Stimulated activated CD8-positive, alpha-beta memory T cell treated with anti-CD3 and anti-CD28 coated beads, Interleukin-7, amount 100 ng/mL, for 1 hour (primary cell): ENCODE measurements at places on chromosomes 6 and 20.

GRCh38 chr6:49892280-49892679 is 25.9 kb upstream of the CRISP1 start:
- no peak for DNase-seq

- DNase-seq, result no peak
These were observed 14.9 kb downstream of the ADTRP start for GRCh38 chr6:11763460-11764249.

DNA sequence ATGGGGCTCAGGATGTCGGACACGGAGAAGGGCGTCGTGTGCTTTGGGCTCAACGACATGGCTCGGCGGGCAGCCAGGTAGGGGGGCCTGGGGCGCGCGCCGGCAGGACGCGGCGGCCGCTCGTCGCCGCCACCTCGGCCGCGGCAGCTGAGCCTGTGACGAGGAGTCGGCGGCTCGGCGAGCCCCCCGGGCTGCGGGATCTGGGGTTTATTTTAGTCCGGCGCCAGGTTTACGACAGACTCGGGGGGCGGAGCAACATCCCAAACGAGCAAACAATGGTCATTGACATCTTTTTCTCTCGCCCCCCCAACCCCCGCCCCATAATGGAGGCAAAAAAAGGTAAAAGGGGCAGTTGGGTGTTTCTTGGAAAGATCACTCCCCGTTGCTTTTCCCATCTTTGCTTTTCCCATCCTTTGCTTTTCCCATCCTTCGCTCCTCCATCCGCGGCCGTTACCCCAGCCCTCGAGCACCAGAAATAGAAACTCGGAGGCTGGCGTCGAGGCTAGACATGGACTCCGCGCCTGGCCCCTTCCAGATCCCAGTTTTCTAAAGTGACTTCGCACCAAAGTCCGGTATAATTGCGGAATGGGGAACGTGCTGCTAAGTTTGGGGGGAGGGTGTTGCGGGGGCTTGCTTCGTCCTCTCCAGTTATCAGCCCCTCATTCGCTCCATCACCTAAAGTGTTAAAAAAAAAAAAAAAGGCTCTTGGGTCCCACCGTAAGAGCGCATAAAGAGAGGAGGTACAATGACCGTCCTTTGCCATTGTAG is at the start of gene NKX2-4:
NKX2-4 (minus strand) TSS at position 186 of the 768 bp plus-strand sequence; CDS start at position 59, 127 bp downstream.
- DNase-seq, result no peak

DNA sequence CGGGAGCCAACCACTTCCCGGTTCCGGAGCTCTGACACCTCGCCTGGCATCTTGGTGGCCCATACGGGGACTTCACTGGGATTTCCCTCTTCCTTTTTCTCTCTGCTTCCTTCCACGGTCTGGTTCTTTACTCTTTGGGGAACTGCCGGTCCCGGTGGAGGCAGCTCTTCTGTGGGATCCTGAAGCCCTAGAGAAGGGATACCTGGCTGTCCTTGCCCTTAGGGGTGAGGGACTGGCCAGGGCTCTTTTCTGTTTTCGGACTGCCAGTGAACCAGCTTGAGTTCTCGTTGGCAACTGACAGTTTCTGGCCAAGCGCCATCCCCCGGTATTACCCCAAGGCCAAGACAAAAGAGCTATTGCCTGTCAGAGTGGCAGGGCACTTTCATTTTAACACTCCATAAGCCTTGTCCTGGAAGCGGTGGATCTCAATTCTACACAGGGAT is 880 bp upstream of the CPXM1 start:
- DNase-seq, result no peak

DNA sequence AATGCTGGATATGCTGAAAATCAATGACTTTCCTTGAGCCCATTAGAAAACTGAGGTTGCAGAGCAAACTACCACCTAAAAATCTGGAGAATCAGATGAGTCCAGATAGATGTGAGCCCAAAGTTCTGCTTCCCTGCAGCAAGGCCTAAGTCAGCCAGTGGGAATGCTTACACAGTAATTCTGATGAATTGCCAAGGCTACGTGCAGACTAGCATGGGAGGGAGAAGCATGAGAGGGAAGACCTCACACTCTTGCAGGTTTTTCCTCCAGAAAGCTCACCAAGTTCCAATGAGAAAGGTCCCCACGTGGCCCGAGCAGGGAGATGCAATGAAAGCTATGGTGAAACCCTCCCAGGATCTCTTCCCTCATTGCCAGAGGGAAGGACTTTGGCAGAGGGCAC is 104.8 kb upstream of the SIRPA start:
- DNase-seq, result no peak

- no peak for DNase-seq
These were observed 112.2 kb upstream of the FOXO3 start for GRCh38 chr6:108448481-108448880.

DNA sequence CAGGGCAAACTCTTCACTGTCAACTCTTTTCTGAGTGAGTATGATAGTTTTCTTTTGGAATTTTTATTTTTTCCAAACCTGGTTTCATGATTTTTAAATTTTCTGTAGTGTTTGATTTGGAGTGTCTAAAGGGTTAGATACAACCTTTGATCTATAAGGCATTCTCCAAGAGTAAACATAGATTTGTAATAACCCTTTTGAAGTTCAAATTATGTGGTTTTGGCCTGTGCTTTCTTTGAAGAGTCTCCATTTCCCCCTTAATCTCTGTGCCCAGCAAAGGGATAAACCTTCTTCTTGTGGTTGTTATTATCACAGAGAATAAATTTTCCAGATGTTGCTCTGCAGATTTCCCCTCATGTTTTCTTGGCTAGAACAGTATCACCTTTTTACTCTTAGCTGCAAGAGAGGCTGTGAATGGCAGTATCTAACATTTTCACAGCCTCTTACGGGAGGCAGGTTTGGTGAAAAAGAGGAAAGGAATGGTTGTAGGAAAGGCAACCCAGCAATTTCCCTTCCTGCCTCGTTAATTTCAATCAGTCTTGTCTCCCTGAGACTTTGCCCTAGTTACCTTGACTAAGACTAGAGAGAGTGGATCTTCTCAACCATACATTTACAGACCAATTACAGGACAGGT is 83.3 kb upstream of the AKIRIN2 start:
- no peak for DNase-seq

DNA sequence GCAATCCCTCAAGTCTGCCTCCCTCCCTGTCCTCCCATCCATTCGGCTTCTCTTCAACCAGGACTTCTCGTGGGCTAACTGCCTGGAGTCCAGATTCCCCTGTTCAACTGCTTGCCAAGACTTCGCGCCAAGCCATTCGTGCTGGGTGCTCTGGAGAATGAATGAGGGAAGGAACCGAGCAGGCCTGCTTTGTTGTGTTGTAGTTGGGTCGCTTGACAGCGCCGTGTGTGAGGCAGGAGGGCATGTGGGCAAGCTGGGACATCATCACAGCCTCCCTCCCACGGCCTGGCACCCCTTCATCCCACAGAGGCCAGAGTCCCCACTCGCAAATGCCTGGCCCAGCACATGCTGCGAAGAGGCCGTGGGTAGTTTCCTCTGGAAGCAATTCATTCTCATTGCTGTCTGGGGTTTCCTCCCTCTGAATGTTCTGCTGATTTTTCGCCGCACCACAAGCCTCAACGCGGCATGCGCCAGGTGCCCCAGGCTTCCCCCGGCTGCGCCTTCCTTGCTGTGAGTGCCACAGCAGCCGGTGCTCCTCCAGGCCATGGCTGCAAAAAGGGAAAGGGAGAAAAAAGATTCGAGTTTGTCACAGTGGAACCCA is 336.0 kb downstream of the QKI start:
- no peak for DNase-seq

DNA sequence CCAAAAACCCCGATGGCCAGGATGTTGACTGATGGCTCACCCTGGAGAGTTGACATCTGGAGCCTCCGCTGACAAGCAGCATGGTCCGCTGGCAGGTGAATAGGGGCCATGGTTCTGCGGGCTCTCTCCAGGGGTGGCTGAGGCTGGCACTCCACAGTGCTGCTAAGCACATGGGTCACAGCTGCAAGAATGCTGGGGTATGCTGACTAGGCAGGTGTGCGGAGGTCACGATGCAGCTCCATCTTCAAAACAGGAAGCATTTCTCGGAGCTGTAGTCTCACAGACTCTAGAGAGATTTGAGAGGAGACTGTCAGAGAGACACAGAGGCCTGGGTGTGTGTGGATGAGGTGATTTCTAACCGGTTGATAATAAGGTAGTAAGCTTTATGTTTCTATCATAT is 341.6 kb downstream of the NRN1 start:
- DNase-seq, result no peak
